CD4-positive, alpha-beta T cell treated with Interleukin-4 for 1 hour (primary cell): ENCODE measurements at places on chromosomes 2 and 18.

- no peak for DNase-seq
Measured at GRCh38 chr2:18912225-18912888, 323.0 kb upstream of the NT5C1B start.

- DNase-seq = no peak
Measured at GRCh38 chr2:67379048-67379447, 18.1 kb upstream of the ETAA1 start.

GRCh38 chr2:225765820-225766219 is 366.3 kb downstream of the NYAP2 start:
- DNase-seq = no peak

DNA sequence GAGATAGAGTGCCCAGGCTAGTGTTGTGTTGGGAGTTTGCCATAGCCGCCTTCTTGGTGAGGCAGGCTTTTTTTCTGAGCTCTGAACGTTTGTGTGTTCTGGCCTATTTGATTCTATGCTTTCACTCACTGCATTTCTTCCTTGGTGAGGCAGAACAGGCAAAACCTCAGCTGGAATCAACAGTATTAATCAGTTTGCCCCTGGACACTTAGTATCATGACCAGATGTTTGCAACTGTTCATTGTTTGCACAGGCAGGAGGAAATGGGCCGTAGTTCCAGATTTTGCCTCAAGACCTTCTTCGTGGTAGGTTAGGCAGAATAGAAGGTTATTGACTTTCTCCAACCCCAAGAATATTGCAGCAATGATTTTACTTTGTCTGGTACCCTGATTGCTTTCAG is 218.1 kb upstream of the RASGRP3 start:
- no peak for DNase-seq

- DNase-seq = no peak
Measured at GRCh38 chr18:67282796-67283195, 233.7 kb downstream of the DSEL start.

- no peak for DNase-seq
Measured at GRCh38 chr2:57563015-57563414, 483.6 kb upstream of the VRK2 start.

GRCh38 chr2:181128199-181128598 is 147.8 kb downstream of the UBE2E3 start:
- DNase-seq = no peak

- DNase-seq = no peak
Measured at GRCh38 chr2:205772983-205773382, 90.7 kb downstream of the NRP2 start.

- DNase-seq = no peak
Measured at GRCh38 chr2:3483986-3484960, 35.1 kb downstream of the ADI1 start.

DNA sequence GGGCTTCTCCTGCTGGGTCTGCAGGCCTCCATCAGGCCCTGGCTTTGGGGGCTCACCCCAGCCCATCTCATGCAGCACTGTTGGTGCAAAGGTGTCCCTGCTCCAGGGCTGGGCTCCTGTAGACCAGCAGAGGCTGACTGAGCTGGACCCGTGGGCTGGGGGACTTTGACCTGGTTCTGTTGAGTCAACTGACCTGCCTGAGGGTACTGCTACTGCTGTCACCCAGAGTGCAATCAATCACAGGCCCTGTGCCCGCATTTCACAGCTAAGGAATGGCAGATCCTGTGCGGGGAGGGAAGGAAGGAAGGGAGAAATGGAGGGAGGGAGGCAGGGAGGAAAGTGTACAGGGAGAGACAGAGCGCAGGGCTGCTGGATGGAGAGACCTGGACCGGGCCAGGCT is 136.8 kb downstream of the TPO start:
- no peak for DNase-seq

DNA sequence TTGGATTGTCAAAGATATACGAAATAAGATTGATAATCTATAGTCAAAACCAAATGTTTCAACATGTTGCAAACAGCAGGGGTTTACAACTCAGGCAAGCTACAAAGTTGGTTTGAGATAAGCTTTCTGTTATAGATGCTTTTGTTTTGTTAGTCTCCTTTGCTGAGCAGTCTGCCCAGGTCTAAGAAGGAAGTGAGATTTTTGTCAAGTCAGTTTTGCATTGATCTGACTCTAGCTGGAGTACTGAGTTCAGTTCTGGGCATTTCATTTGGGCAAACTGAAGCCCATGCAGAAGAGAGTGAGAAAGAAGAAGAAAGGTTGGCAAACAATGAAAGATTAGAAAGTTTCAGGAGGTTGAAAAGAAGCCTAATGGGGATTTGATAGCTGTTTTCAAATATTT is 983.0 kb upstream of the SLC39A10 start:
- DNase-seq = no peak

DNA sequence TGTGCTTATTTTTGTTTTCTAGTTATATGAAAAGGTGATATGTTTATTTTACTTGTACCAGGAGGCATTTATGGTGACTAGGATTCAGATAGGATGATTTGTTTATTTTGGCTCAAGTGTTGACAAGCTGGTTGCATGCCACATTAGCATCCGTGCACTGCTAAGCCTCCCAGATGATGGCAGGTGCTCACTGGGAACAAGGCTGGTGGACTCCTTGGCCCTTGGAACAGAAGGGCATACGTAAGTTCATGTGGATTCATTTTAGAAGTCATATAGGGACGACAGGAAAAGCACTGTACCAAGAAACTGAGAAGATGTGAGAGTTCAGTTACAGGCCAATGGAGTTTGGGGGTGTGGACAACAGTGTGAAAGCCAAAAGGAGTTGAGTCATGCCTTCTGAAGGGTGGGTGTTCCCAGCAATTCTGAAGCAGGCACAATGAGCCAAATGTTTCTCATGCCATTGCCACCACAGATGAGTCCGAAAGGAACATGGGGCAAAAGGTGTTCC is 166.2 kb downstream of the PHLPP1 start:
- DNase-seq = no peak
